ENCODE measurements at places on chromosomes 11 and 22.
A peak's percentile ranks its signal among the peaks of the same experiment; 100 is the strongest.

DNA sequence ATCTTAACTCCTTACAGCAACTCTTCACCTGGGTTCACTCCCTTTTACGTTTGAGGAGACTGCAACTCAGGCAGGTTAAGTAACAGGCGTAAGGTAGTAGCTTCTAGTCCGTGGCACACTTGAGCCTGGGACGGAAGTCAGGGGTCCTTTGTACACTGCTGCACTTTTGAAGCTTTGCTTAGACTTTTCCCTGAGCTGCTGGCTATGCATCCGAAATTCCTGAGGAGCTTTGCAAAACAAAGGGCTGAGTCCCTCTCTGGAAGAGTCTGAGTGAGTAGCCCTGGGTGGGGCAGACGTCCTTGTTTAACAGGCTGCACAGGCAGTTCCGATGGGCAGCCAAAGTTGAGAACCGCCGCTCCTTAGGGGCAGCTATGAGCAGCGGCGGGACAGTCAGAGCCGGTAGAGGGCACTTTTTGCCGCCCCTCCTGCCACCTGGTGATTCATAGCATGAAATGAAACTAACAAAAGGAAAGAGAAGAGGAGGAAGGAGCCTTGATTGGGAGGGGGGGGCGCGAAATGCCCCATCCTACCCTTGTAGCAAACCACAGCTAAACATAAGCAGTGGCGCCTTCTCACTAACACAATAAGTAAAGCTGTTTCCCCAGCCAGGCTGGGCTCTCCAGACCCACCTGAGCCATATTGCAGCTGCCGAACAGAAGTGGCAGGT, 1.4 kb downstream of the TMEM109 start:
- peak overlapping the region; percentile 96 for H3K27ac ChIP-seq
- H3K4me3 ChIP-seq: peak overlapping the region; percentile 95
- H3K27me3 ChIP-seq: no peaks in the 10 kb centered on the region
- DNase-seq: peak; percentile 72
- peaks cover 7% of the 10 kb centered on the region for H3K36me3 ChIP-seq
- peaks cover 36% of the 10 kb centered on the region for H3K4me1 ChIP-seq

- DNase-seq: no peak
- H3K36me3 ChIP-seq: no peaks in the 10 kb centered on the region
Observed at GRCh38 chr11:45440111-45440510, 154.0 kb upstream of the SYT13 start.

DNA sequence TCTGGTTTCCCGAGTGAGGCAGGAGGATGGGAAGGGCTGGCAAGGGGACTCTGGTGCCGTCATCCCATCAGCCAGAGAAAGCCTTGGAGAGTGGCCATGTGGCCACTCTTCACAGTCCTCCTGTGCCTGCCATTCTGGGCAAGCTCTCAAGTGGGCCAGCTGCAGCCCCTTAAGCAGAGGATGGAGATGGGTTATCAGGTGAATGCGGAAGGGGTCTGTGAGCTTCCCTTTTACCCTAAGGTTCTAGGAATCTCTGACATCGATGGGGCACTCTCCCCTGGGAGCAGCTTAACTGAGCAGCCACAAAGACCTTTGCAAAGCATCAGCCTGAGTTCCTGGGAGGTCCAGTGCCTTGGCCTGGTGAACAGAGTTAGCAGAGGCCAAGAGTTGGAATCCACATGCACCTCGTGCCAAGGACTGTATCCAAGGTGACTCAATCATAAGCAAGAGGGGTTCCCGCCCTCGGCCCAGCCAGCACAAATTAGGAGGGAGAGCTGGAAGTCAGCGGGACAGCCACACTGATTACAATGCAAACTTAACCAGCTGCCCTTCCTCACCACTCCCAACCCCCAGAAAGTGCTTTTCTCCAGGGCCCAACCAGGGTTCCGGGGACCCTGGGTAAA, 193.6 kb downstream of the BUD13 start:
- no peak for DNase-seq
- no peak overlapping the region for H3K4me3 ChIP-seq
- peaks cover 15% of the 10 kb centered on the region for H3K4me1 ChIP-seq
- H3K27ac ChIP-seq: no peak overlapping the region
- no peaks in the 10 kb centered on the region for H3K27me3 ChIP-seq

DNA sequence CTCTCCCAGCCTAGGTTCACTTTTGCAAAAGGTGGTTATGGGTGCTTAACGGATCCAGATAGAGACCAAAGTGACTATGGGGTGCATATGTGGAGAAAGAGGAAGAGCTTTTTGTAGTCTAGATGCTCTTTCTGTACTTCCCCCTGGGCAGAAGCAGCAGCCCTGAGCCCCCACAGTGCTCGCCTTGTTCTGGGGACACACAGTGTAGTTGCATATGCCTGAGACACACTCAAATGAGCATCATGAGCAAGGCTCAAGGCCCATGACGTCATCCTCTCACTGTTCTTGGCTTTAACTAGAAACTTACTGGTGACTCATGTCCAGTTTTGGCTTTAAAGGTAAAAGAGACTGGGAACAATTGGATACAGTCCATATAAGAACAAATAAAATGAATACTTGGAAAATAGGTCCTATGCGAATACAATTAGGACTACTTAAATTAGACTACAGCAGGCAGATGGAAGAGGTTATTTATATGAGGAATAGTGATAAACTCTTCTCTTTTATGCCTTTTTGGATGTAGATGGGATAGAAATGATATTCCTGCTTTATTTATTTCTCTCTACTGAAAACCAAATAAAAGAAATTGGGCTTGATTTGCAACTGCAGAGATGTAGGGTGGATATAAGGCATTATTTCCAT, 20.1 kb upstream of the PEX26 start:
- peaks cover 48% of the 10 kb centered on the region for H3K4me1 ChIP-seq
- no peak overlapping the region for H3K4me3 ChIP-seq
- DNase-seq: peak; percentile 93
- H3K27me3 ChIP-seq: no peaks in the 10 kb centered on the region
- peak overlapping the region; percentile 86 for H3K27ac ChIP-seq
- H3K36me3 ChIP-seq: no peaks in the 10 kb centered on the region

- H3K4me3 ChIP-seq: no peak overlapping the region
- peaks cover 2% of the 10 kb centered on the region for H3K4me1 ChIP-seq
- H3K27ac ChIP-seq: no peak overlapping the region
- no peak for DNase-seq
- H3K36me3 ChIP-seq: no peaks in the 10 kb centered on the region
Observed at GRCh38 chr22:30643055-30643875, 7.7 kb downstream of the SLC35E4 start.

DNA sequence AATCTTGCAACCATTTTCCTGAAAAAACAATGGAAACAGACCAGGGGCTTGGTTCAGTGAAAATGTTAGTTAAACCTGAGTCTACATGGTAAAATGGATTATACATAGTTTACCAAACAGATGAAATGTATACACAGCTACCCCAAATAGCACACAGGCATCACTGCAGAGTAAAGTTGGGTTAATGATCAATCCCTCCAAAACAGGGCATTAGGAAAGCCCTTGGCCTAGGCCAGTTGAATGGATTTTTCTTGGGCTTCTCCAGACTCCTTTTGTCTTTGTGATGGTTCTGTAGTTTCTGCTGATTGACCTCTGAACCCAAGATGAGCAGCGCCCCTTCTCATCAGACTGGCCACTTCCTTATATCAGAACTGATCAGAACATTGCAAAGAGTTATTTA, 173.5 kb downstream of the RRAS2 start:
- DNase-seq: no peak
- no peaks in the 10 kb centered on the region for H3K36me3 ChIP-seq
- H3K27ac ChIP-seq: no peak overlapping the region
- no peaks in the 10 kb centered on the region for H3K27me3 ChIP-seq
- peaks cover 12% of the 10 kb centered on the region for H3K4me1 ChIP-seq
- H3K4me3 ChIP-seq: no peak overlapping the region

- H3K27ac ChIP-seq: no peak overlapping the region
- DNase-seq: no peak
Observed at GRCh38 chr22:19730198-19730597, 6.9 kb downstream of the GP1BB start.

DNA sequence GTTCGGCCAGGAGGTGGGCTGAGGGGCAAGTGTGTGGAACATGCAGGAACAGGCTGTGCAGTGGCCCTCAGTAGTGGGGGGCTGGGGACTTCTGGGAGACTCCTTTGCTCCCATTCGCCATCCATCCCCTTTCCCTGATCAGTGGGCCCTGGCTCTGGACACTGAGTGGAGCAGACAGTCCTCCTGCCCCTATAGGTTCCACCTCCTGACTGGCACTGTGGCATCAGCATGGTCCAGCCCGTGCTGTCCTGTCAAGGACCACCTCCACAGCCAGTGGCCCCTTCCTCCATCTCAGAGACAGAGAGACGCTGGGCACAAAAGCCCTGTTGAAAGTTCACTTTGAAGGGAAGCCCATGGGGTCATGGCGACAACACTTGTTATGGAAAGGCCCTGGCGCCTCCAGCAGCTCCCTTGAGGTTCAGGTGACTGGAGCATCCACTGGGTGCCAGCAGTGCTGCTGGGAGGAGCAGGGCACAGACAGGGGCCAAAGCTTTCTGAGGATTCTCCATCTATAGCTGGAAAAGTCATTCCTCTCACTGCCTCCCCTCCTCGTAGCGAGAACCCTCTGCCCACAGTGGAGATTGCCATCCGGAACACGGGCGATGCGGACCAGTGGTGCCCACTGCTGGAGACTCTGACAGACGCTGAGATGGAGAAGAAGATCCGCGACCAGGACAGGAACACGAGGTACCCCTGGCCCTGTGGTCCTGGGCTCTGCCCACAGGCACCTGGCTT, 5.6 kb downstream of the DERL3 start:
- no peak overlapping the region for H3K27ac ChIP-seq
- no peak overlapping the region for H3K4me3 ChIP-seq

DNA sequence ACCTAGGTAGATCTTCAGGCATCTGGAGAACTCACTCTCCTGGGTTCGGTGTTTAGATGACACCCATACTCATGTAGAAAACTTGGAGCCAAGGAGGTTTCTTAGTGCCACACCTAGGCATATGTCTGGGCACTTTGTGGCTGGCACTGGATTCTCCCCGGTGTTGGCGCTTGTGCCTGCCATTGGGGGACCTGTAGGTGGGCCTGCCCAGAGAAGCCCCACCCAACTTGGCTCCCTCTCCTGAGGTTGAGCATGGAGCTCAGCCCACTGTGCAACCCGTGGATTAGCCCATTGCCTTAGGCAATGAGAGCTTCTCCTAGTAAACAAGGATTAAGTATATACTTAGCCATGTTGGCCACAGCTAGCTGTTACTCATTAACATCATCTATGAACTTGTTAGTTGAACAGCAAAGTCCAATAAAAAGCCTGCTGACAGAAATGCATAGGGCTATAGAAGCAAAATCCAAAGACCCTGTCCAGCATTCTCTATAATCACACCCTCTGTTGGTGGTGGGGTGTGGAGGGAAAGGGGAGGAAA, 335.5 kb upstream of the CHORDC1 start:
- H3K36me3 ChIP-seq: no peaks in the 10 kb centered on the region
- no peaks in the 10 kb centered on the region for H3K4me1 ChIP-seq
- DNase-seq: no peak
- H3K27ac ChIP-seq: no peak overlapping the region
- no peaks in the 10 kb centered on the region for H3K27me3 ChIP-seq
- no peak overlapping the region for H3K4me3 ChIP-seq

- no peak overlapping the region for H3K27ac ChIP-seq
- H3K4me1 ChIP-seq: no peaks in the 10 kb centered on the region
- no peaks in the 10 kb centered on the region for H3K36me3 ChIP-seq
- H3K27me3 ChIP-seq: no peaks in the 10 kb centered on the region
Observed at GRCh38 chr11:104145062-104145461, 18.9 kb downstream of the PDGFD start.

DNA sequence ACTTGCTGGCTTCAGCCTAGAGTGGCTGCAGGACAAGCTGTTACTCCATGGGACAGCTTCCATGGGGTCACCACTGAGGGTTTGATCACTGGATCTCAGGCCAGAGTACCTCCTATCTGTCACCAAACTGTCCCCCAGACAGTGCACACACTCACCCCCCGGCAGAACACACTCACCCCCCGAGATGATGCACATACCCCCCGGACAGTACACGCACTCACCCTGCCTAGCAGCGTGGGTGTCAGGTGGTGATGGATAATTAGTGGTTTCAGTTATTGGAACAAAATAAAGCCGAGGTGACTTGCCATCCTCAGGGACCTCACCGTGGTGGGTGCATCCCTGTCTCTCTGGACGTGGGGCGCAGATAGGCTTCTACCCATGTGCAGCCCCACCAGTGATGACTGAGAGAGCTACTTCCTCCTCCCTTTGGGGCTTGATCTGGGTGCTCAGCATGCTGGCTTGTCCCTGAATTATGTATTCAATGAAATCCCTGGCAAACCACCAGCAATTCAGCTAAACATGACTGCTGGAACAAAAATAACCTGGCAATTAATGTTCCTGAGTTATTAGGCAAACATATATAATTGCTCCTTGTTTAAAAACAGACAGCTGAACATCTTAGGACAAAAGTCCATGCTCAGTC, 18.9 kb downstream of the TANGO2 start:
- H3K4me3 ChIP-seq: no peak overlapping the region
- H3K36me3 ChIP-seq: peaks cover 75% of the 10 kb centered on the region
- no peaks in the 10 kb centered on the region for H3K27me3 ChIP-seq
- DNase-seq: no peak
- no peaks in the 10 kb centered on the region for H3K4me1 ChIP-seq
- H3K27ac ChIP-seq: no peak overlapping the region

- no peaks in the 10 kb centered on the region for H3K27me3 ChIP-seq
- H3K27ac ChIP-seq: no peak overlapping the region
- no peak for DNase-seq
- H3K36me3 ChIP-seq: no peaks in the 10 kb centered on the region
- H3K4me3 ChIP-seq: no peak overlapping the region
Observed at GRCh38 chr11:122362381-122362780, 246.4 kb upstream of the BLID start.

- H3K27ac ChIP-seq: no peak overlapping the region
- H3K4me1 ChIP-seq: peaks cover 7% of the 10 kb centered on the region
- no peak overlapping the region for H3K4me3 ChIP-seq
Observed at GRCh38 chr11:118980191-118980881, 8.8 kb downstream of the FOXR1 start.

- H3K27ac ChIP-seq: peak overlapping the region; percentile 33
- H3K36me3 ChIP-seq: peaks cover 39% of the 10 kb centered on the region
- no peak overlapping the region for H3K4me3 ChIP-seq
- peaks cover 20% of the 10 kb centered on the region for H3K4me1 ChIP-seq
- DNase-seq: no peak
Observed at GRCh38 chr11:130473056-130473794, 24.8 kb downstream of the ADAMTS15 start.

DNA sequence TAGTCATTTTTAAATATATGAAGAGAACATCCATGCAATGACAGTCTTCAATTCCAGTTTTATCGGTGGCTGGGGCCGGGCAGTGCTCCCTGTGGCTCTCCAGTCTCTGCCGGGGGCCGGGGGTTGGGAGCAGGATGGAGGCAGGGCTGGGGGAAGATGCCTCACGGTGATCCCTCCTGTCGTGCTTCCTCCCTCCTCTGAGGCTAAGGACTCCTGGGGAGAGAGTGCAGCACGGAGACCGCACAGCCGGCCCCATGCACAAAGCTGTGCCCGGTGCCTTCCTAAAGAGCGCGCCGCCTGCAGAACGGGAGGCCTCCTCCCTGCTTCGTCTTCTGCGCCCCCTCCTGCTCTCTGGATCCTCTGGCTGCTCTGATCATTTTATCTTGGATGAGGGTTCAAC, 20.5 kb downstream of the GAL start:
- peaks cover 17% of the 10 kb centered on the region for H3K27me3 ChIP-seq
- DNase-seq: no peak

- no peaks in the 10 kb centered on the region for H3K27me3 ChIP-seq
- DNase-seq: no peak
- H3K4me3 ChIP-seq: no peak overlapping the region
- peak overlapping the region; percentile 30 for H3K27ac ChIP-seq
- H3K36me3 ChIP-seq: peaks cover 39% of the 10 kb centered on the region
- H3K4me1 ChIP-seq: peaks cover 34% of the 10 kb centered on the region
Observed at GRCh38 chr11:19938169-19938856, 222.0 kb downstream of the DBX1 start.

- H3K27ac ChIP-seq: no peak overlapping the region
- no peaks in the 10 kb centered on the region for H3K27me3 ChIP-seq
- H3K36me3 ChIP-seq: no peaks in the 10 kb centered on the region
- no peaks in the 10 kb centered on the region for H3K4me1 ChIP-seq
- H3K4me3 ChIP-seq: no peak overlapping the region
Observed at GRCh38 chr22:37331034-37331428, 48.7 kb downstream of the CYTH4 start.

All from tibial artery (tissue), 4 donors.